Lung (tissue), 17 donors: ENCODE measurements at places on chromosomes 6 and 20. TPM values are rescaled to one million over a fixed set of nuclear protein-coding genes. Genes with fewer than 3 reads are reported as not detected.

The PHF10 gene
- total RNA-seq = 94.9 TPM

GRCh38 chr6:110474500-110474899 lies 1.9 kb downstream of the SLC22A16 start:
- no peak for DNase-seq

The MYLK2 gene
- 0.28 TPM for total RNA-seq

The KCNQ2 gene
- 6.8 TPM for total RNA-seq

DNA sequence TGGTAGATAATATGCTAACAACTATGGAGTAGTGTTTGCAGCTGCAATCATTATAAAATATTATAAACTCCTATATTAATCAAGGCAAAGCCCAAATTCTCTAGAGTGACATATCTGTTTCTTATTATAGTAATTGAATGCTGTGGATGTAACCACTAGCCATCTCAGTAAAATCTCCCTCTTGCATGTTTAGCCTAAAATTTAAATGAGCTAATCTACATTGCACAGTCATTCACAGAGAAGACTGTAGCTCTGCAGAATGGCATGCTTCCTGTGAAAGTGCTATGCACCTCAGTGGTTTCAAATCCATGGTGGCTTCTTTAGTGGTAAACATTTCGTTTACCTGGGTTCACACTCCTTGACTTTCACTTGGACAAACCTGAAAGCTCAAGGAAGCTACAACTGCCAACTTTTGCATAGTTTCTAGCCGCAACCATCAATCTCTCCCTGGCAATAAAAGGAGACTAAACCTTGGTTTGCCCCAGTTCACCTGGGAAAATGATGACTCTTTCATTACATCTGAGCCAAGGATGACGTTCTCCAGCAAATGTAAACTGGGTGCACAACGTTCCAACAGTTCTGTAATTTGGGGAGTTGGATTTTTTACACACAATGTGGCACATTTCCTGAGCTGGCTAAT lies 47.2 kb downstream of the FILIP1 start:
- no peak for DNase-seq

DNA sequence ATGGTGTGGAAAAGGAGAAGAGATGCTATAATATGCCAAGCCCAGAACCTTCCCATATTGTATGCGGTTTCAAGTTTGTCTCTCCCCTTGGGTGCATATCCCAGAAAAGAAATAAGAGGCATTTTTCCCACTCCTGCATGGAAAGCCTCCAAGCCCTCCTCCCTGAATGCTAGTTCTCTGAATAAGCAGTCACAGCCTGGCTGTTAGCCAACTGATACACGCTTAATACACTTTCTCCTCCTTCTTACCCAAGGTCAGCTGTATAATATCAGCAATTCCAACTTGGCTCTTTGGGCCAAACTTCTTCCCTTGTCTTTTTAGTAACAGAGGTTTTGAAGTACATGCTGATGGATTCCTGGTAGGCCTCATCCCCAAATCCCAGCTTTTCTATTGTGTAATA lies 440.1 kb downstream of the EPHA7 start:
- peak; percentile 29 for DNase-seq

DNA sequence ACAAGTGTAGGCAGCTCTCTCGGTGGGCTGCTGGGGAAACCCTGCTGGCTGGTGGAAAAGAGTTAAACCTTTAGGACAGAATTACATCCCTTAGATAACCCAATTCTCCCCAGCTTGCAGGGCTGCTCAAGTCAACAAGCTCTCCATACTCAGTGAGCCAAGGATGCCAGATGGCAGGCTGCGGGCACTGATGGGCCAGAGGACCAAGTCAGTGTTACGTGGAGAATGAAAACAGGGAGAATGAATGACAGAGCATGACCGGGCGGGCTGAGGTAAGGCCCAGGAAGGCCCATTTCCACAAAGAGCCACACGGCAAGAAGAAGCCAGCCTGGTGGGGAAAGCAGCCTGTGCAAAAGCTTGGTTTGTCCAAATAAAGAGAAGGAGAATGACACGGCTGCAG lies 58.7 kb upstream of the CD93 start:
- no peak for DNase-seq

DNA sequence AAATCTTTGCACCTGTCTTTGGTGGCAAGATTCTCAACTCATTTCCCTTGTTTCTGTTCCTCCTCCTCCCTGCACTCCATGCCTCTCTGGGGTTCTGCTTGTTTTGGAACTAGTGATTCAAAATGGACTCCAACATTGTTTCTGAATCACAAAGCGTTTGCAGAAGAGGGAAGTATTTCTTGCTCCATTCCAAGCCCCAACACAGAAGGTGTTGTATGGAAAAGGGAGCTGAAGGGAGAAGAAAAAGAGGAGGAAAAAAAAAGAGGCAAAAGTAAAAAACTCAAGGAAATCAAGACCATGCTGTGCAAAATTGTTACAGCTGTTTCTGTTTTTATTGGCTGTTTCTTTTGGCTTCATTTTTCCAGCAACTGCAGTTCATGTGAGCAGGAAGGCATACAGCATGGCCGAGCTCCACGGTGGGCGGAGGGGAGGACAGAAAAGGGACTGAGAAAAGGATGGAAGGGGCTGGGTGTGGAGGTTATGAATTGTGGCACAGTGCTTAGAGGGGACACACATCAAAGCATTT lies 66.9 kb upstream of the PRL start:
- DNase-seq = no peak

GRCh38 chr6:168120390-168121302 lies 41.6 kb upstream of the FRMD1 start:
- no peak for DNase-seq

GRCh38 chr6:38738261-38738660 lies 23.1 kb downstream of the DNAH8 start:
- peak; percentile 84 for DNase-seq

DNA sequence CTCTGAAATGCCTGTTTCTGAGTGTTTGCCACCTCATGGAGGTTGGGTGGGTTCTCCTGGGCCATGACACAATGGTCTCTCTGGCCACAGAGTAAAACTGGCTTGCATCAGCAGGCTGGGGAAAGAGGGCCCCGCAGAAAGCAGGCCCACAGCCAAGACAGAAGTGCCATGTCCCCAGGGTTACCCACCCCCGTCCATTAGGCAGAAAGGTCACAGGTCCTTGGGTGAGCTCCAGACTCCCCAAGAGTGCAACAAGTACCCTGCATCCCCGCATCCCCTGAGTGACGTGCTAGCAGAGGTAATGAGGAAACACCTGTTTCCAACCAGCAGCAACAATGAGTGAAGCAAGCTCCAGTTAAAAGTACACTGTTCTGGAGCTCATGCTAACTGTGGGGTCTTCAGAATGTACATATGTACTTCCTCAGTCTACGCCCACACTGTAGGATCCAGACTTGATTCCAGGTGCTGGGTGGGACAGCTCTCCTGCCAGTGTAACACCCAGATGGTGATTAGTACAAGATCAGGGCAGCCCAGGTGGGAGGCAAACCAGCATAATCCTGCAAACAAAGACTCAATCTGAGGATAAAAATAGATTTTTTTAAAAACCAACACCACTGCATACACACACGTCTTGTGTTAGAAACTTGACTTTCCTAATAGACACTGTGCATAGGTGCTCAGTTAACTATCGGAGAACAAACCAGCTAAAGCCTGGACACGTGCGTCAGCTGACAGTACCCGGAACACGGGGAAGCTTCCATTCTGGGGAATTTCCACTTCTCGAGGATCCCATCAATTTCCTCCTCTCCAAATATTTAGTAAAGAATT lies 31.5 kb downstream of the RRBP1 start:
- no peak for DNase-seq

DNA sequence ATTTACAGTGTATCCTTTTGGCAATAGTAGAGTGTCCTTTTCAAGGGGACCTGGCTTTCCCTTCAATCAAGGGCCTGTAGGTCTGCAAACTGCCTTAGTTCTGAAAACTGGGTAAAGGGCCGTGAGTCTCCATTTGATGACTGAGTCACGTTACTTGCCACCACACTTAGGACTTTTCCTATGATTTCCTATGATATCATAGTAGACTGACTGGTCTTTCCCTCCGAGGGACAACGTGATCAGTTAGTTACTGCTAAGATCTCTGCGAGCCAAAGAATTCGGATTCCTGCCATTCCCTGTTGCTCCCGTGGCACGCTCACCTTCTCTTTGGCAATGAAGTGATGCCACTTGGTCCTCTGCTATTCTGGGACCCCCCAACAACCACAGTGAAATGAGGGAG lies 8.4 kb downstream of the ZNF831 start:
- no peak for DNase-seq
